NCI-H460 (cell line): ENCODE measurements at places on chromosomes 11 and 22.

- peak; percentile 14 for DNase-seq
These were observed 7.0 kb downstream of the SERHL2 start for GRCh38 chr22:42560781-42561180.

DNA sequence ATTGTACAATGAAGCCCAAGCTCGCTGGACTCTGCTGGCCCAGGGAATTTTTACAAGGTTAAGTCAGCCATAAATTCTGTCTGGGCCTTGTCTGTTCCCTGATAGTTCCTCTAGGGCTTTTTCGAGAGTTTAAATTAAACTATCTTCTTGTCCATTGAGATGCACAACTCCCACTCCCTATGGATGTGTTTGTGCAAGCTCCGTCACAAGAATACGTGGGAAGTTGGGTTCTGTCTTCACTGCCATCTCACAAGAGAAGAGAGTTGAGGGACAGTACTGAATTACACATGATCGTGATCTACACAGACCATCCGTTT is 153.6 kb upstream of the TTC12 start:
- DNase-seq, result no peak

DNA sequence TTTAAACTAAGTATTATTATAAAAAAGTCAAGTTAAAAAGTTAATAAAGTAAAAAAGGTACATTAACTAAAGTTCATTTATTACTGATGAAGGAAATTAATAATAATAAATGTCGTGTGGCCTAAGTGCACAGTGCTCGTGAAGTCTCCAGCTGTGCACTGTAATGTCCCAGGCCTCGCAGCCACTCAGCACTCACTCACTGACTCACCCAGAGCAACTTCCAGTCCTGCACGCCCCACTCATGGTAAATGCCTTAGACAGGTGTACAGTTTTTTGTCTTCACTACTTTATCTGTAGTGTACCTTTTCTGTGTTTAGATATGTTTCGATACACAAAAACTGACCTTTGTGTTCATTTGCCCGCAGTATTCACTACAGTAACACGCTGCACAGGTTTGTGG is 175.5 kb downstream of the TBC1D22A start:
- no peak for DNase-seq

DNA sequence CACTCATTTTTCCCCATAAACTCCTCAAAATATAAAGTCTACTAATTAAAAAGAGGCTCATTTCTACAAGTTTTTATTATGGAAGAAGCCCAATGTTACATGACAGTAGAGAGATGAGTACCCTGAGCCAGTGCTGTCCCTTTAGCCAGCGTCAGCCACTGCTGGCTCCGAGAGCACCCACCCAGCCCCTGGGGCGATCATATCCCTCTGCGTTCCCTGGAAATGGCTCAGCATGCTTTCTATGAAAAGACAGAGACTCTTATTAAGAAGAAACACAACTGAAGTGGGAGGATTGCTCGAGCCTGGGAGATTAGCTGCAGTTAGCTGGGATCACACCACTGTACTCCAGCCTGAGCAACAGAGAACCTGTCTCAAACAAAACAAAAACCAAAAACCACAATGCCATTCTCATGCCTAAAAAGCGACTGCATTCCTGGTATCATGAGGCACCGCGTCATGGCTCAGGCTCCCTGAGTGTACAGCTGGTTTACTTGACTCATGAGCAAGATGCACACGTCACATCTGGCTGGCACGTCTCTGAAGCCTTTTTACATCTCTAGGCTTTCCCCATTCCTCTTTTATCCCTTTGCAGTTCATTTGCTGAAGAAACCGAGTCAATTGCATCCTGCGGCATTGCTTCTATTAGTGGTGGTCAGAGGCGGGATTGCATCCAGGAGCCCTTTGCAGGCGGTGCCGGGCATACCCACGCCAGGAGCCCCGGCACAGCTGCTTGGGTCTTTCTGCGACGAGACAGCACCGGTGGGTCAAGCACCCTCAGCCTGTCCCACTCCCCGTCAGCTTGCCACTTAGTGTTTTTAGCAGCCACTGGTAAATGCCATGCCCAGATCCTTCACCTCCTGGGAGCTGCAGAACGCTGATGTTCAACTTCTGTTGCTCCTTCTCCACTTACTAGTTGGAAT is 119.9 kb downstream of the CTTN start:
- no peak for DNase-seq

DNA sequence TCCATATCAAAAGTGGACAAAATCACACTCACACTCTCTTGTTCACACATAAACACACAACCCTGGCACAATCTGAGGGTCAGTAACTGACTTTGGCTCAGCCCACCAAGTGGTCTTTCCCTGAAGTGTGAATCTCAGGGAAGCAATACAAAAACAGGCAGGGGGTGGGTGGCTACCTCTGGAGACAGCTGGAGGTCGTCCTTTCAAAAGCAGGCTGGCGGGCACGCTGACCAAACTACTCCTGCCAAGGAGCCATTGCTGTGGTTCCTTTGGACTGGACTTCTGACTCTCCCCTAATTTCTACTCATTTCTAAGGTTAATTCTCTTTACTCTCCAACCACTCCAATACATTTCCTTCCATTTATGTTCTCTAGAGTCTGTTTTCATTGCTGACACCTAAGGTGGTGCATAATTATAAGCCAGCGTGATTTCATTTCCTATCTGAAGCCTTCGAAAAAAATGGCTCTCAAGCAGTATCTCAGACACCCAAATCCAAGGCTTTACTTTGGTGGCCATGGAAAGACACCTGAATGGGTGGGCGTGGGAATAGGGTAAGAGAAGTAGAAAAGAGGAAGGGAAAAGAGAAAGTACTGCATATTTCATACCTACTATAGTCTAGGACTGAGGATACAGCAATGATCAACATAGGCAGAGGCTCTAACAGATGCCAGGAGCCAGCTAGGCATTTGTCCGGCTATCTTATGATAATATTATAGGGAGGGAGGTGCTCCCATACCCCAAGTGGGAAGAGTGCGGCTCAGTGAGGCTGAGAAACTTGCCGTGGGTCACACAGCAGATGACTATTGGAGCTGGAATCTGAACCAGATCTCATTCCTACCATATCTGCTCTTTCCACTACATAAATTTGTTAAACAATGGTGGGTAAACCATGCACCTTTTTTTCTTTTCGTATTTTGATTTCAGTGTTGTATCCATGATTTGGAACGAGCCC is 22.0 kb downstream of the FZD4 start:
- DNase-seq, result no peak

GRCh38 chr11:70544067-70544773 is 145.9 kb downstream of the CTTN start:
- DNase-seq, result no peak

DNA sequence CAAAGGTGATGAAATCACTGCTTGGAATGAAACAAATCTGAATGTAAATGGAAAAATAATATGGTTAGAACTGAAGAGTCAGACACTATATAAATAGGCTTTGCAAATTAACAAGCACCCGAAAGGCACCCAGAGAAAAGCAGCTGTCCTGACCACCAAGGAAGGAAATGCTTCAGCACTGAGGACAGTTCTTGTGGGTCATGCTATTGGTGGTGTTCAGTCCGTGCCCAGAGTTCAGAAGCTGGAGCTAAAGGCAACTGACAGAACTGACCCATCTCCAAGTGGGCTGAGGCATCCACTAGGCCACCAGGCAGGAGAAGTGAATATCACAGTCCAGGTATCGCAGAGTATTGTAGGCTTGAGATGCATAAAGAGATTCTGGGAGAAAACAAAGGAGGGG is 208.9 kb downstream of the OPCML start:
- DNase-seq, result no peak

DNA sequence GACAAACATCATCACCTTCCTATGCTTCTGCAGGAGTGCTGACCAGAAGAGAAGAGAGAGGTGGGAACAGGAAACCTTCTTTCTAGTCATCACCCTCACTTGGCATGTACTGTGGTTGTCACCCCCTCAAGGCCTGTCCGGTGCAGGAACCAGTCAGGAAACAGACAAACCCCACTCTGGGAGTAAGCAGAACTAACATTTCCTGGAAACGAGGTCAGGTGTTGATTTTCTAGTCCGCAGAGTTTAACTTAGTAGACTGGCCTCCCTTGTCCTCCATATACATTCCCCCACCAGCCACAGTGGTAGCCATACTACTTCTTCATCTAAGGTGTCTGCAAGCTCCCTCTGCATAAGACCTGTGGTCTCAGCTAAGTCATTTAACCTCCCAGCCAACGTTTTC is 80.7 kb upstream of the NCAM1 start:
- DNase-seq, result no peak

- no peak for DNase-seq
These were observed 203.1 kb upstream of the B3GAT1 start for GRCh38 chr11:134615041-134615615.

DNA sequence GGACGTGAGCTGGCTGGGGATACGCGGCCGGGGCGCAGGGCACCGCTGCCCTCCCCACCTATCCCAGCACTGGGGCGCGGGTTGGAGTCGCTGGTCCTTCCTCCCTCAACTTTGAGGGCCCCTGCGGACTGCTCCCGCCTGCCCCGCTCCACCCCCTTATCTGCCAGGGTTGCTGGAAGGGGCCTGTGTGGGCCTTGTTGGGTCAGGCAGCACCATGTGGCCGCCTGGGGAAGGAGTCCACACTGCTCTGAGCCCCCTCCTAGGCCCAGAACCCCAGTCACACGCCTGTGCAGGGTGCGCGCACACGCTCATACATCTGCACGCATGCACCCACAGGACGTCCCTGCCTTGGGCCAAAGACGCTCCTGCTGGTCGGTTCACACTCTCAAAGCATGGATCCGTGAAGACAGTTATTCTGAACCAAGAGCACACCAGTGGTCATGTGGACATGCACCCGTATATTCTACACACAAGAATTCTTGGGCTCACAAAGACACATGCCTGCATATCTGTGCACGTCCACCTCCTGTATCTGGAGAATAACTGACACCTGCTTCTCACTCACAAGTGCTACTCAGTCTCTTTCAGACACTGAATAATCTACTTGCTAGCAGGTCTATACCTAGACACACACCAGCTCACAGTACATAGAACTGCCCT is 710 bp downstream of the TUB start:
- DNase-seq, result no peak

DNA sequence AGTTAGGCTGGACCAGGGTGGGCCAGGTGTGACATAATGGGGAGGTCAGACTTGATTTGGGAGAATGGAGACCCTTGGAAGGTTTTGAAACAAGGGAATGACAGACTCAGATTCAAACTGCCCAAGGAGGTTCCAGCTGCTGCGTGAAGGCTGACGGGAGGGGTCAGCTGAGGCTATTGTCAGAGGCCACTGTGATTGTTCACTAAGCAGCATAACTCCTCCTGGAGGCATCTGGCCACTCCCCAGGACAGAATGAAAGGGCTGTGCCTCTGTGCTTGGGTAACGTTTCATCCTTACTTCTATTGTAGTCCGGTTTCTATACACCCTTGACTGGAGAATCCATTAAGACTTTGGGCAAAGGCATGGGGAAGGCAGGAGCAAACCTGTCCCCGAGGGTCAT is 126.6 kb downstream of the DSCAML1 start:
- DNase-seq, result no peak

- no peak for DNase-seq
These were observed 23.9 kb downstream of the ELFN2 start for GRCh38 chr22:37403267-37403960.

DNA sequence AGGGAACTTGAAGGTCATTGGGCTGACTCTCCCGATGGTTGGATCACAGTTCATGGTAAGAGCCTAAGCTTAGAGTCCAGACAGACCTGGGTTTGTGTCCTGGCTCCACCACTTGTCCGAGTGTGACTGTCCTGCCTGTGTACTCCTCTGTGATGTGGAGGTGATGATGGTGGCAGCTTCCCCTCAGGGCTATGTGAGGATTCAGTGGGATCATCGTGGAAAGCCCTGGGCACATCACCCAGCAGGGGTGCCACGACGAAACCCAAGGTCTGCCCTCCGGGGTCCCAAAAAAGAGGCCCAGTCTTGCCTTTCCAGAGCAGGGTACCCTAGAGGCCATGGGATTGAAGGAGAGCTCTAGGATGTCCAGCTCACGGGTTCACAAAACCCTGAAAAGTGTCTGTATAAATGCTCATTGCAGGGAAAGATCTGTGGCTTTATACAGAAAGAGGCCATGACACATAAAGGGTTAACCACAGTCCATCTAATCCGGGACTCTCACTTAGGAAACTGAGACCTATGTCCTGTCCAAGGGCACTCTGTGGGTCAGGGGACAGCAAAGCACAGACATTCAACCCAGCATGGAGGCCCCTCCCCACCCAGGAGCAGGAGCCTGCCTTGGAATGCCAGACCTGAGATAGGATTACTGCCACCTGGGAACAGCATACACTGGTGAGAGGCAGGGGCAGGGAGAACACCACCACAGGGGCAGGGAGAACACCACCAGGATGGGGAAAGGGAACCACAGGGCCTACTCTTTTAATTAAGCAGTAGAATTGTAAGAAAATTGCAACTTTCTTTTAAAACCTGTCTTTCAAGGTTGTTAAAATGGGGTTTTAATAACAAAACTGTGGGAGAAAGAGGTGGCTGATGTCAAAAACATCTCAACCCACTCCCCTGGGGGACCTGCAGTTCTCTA is 51.3 kb downstream of the IGLL5 start:
- no peak for DNase-seq

DNA sequence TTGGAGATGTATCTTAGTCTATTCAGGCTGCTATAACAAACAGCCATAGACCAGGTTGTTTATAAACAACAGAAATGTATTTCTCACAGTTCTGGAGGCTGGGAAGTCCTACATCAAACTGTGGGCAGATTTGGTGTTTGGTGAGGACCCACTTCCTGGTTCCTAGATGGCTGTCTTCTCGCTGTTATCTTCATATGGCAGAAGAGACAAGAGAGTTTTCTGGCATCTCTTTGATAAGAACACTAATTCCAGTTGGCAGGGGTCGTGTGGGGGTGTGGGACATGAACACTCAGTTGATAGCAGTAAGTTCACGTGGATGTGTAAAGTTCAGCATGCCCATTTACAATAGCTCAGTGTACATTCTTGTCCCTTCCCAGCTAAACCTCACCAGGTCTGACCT is 41.3 kb upstream of the HMGXB4 start:
- no peak for DNase-seq

GRCh38 chr22:50206599-50206998 is 5.8 kb downstream of the SELENOO start:
- DNase-seq, result no peak

GRCh38 chr22:16717699-16718558 is 107.3 kb downstream of the XKR3 start:
- DNase-seq, result no peak

DNA sequence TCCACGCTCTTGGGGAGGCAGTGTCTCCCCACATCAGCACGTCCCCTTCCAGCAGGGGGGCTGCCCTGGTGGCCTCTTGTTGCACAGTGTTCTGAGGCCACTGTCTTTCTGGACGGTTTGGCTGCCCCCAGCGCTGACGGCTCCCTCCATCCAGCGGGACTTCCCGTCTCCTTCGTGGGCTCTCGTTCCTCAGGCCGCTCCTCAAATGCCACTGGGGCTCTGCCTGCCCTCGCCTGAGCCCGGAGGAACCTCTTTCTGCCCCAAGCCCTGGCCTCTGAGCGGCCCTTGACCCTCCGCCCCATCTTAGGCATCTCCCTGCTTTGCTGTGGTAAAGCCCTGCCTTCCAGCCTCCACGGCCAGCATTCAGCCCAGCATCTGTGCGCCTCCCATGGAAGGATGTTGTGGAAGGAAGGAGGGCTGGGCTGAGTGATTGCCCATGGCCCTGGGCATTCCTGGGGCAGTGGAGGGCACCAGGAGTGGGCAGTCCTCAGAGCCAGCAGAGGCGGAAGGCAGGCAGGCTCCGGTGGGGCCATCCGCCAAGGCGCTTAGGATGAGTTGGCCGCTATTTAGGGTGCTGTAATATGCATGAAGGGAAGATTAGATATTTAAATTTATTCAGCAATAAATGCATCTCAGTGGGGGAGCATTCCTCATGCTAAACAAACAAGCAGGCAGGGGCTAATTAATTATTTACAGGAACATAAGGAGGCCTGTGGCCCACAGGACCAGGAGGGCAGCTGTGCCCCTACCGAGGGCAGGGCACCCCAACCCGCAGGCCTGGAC is 17.8 kb downstream of the OTUB1 start:
- no peak for DNase-seq

GRCh38 chr11:132941024-132941646 is 591.2 kb downstream of the OPCML start:
- DNase-seq, result peak; percentile 23
